ENCODE measurements at places on chromosomes 5 and 9.

DNA sequence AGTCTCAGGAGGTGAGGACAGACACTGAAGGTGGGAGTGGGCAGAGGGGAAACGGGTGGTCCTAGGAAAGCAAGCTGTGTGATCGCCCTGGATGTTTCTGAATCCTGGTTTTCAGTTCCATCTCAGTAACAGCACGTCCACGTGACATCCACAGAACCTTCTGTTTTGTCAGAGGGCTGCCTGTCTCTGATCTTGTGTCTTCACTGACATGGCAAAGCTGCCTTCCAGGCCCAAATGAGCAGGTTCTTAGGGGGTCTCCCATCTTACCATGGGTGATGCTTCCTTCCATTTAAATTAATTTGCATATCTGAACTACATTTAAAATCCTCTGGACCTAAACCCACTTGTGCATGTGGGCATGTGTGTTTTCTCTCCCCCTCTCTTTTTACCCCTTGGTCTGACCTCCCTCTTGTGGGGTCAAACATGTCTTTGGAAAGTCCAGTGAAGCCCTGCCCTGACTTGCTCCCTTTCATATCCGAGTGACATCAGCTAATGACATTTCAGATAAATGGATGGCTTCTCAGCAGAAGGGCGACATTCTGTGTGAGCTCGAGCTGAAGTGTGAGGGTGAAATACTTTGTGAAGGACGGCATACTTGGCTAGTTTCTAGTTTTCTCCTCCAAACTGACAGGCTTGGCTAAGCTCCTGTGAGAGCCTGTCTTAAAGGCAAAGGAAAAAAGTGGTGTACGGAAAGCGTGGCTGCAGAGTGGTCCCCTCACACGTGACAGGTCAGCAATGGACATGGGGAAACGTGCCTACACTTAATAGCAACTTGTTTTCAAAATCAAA, 204.8 kb upstream of the S1PR3 start:
- DNase-seq, result no peak

- DNase-seq, result no peak
Observed at GRCh38 chr9:69141851-69142250, 32.2 kb upstream of the TJP2 start.

- DNase-seq, result no peak
Observed at GRCh38 chr9:101586651-101587050, 8.1 kb downstream of the PPP3R2 start.

GRCh38 chr5:36704131-36704530, 97.7 kb downstream of the SLC1A3 start:
- DNase-seq, result no peak

GRCh38 chr5:133790898-133791297, 177.5 kb downstream of the C5orf15 start:
- no peak for DNase-seq

GRCh38 chr9:132792547-132792946, 85.5 kb downstream of the AK8 start:
- DNase-seq, result no peak

DNA sequence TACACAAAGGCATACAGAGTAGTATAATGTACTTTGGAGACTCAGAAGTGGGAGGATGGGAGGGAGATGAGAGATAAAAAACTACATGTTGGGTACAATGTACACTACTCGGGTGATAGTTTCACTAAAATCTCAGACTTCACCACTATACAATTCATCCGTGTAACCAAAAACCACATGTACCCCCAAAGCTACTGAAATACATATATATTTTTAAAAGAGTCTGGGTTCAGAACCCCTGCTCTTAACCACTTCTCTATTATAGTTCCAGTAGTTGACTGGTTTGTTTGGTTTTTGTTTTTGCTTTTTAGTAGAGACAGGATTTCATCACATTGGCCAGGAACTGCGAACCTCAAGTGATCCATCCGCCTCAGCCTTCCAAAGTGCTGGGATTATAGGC, 22.6 kb downstream of the SGTB start:
- no peak for DNase-seq

- DNase-seq, result no peak
Observed at GRCh38 chr5:40505031-40505430, 174.7 kb upstream of the PTGER4 start.

DNA sequence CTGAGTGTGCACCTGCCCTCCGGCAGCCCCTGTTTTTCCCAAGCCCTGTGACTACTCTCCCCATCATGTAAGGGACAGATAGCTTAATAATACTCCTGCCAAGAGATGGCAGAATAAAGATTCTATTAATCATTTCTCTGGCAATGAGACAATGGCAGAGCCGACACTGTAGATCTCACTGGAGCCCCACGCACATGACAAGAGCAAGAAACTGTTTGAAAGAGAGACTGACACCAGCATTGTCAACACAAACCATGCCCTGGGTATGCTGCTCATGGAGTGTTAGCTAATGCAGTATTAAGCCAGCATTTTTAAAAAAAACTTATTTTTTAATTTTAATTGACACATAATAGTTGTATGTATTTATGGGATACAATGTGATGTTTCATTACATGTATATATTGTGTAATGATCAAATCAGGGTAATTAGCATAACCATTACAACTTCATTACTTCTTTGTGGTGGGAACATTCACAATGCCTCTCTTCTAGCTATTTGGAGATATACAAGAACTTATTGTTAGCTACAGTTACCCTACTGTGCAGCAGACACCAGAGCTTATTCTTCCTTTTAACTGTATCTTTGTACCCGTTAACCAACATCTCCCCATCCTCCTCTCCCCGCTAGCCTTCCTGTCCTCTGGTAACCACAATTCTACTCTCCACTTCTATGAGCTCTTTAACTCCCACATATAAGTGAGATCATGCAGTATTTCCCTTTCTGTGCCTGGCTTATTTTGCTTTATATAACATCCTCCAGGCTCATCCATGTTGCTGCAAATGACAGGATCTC, 31.5 kb upstream of the SEMA4D start:
- no peak for DNase-seq

DNA sequence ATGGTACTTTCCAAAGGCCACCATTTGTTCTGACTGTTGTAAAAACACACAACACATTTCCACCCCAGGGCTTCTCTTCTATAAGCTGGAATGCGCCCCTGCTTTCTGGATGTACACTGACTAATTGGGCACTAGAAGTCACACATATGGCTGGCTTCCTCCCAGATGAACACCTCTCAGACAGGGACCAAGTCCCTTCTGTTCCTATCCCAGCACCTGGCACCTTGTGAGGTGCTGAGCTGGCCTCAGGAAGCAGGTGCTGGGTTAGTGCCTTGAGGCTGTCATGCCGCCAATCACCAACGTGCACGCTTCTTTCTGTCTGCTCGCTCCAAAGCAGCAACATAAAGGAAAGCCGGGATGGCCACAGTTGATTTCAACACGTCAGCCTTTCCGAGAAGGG, 93.2 kb downstream of the FSTL4 start:
- no peak for DNase-seq

DNA sequence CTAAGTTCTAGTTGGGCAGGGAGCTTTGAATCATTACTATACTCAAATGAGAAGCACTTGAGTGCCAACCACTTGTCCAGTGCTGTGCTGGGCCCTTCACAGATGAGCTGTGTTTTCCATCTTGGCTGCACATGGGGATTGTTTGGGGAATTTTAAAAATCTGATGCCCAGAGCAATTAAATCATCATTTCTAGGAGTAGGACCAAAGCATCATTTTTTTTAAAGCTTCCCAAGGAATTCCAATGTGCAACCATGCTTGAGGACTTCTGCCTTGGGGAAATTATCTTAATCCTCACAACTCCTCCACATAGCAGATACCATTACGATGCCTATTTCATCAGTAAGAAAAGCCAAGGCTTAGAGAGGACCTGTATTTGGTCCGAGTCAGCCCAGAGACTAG, 131.4 kb downstream of the TMEM174 start:
- DNase-seq, result no peak

GRCh38 chr9:133224762-133225161, 15.7 kb upstream of the OBP2B start:
- DNase-seq, result no peak

DNA sequence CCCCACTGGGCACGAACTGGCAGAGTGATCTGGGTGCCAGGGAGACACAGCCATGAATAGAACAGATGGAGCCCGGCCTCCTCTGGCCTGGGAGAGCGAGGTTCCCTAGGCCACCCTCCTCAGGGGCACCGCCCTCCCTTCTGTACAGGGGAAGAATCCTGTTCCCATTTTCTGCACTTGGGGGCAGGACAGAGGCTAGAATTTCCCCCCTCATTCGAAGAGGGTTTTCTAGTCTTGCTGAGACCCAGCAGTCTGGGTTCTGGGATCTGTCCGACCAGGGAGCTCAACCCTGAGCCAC, 52.7 kb downstream of the COL5A1 start:
- no peak for DNase-seq

- DNase-seq, result no peak
Observed at GRCh38 chr9:83219924-83220438, 157.0 kb upstream of the RASEF start.

GRCh38 chr5:113806250-113806649, 292.8 kb downstream of the YTHDC2 start:
- no peak for DNase-seq

GRCh38 chr9:133130685-133131244, 9.7 kb upstream of the RALGDS start:
- DNase-seq, result peak; percentile 53

DNA sequence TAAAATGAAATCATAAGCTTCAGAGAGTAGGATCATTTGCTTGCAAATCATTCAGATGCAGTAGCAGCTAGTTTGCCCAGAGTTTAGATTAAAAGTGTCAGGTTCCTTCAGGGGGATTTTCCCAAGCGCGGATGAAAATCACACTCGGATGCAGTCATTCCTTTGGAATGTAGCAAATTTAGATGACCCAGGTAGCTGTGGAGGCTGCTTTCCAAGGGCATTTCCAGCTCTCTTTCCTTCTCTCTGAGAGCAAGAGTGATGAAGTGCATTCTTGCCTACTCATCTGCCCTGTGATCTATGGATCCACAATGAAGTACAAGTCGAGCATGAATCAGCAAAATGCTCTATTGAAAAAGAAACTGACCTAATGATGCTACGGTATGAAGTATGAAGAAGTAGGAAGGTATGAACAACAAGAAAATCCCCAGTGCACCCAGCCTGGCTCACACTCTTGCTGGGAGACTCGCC, 200.2 kb downstream of the PLK2 start:
- DNase-seq, result no peak

DNA sequence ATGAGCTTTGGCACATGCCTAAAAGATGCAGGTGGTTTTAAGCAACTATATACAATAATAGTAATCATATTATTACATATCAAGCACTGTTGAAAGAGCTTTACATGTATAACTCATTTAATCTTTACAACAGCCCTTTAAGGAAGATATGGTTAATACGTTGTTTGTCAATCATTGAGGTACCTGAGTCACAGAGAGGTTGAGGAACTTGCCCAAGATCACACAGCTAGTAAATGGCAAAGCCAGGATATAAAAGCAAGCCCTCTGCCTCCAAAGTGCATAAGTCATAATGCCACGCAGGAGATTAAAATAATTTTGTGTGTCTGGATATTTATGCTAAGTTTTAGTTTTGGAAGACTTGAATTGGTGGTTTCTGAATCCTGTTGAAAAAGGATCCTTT, 90.2 kb downstream of the DAPK1 start:
- no peak for DNase-seq

DNA sequence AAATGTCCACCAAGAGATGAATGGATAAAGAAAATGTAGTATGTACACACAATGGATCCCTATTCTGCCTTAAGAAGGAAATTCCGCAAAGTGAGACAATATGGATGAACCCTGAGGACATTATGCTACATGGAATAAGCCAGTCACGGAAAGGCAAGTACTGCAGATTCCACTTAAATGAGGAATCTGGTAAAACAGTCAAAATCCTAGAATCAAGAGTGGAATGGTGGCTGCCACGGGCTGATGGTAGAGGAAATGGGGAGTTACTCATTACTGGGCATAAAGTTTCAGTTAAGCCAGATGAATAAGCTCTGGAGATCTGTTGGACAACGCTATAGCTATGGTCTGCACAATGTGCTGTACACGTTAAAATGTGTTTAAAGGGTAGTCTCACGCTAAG, 47.2 kb downstream of the STK10 start:
- DNase-seq, result no peak

- no peak for DNase-seq
Observed at GRCh38 chr9:13865869-13866268, 448.1 kb downstream of the NFIB start.

- DNase-seq, result no peak
Observed at GRCh38 chr9:90802386-90802985, 867 bp downstream of the SYK start.

GRCh38 chr5:148224117-148224742, 14.1 kb upstream of the MARCOL start:
- DNase-seq, result no peak

DNA sequence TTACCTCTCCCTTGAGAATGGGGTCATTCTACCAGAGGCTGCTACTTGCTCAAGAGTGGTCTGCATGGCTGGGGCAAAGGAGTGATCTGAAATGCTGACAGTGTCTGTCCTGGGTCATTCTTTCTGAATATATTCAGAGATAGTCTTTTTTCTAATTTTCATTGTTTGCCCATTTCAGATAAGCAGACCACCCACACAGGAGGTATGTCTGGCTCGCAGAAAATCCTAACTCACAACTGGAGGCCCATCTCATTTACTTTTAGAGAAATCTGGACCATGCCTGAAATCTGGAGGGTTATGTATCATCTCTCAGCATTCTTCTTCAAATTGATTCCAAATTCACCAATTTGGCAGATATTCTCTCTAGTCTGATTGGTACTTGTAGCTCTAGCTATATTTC, 227.6 kb downstream of the SEC61B start:
- no peak for DNase-seq

DNA sequence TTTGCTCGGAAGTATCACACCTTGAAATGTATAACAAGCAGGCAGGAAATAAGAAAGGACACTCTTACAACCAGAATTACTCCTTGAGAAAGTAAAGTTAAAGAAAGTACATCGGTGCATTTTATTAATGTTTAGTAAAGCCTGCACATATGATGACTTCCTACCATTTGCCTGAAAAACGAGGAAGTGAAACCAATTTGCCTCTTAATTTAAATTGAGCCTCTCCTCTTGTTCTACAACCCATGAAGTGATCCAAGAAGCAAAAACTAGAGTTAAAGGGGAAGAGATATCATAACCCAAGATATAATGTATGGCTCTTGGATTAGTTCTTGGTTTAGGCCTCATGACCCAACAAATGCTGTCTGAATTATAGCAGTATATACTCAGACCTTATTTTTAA, 95.6 kb downstream of the GNAQ start:
- no peak for DNase-seq

- no peak for DNase-seq
Observed at GRCh38 chr9:137087409-137087925, 682 bp downstream of the MAN1B1 start.

DNA sequence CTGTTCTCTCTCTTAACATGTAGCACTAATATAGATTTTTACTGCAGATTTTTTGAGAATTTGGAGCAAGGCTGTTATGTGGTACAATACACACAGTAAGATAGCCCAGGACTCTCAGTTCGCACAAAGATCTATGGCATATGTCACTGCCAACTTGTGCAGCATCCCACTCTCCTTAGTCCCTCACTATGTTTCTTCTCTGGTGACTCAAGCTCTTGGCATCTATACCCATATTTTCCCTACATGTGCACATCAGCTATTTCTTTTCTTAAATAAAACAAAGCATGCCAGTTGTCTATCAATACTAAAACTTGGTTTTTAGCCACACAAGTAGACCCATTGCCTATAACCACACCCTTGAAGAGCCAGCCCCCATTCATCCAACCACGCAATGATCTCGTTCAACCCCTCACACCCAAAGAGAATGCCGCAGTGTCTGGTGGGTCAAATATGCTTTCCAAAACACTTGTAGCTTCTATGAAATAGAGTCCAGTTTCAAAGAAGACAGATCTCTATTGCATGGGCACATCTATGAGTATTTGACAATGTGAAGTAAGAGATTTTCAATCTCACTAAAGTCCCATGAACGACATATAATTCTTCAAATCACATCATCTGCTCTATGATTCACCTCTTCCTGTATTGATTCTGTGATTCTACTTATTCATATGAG, 18.2 kb upstream of the IL7R start:
- DNase-seq, result no peak

All from activated gamma-delta T cell (primary cell).